Stimulated activated CD8-positive, alpha-beta memory T cell treated with anti-CD3 and anti-CD28 coated beads, Interleukin-7, amount 100 ng/mL, for 1 hour (primary cell): ENCODE measurements at places on chromosomes 11 and 22.
A peak's percentile ranks its signal among the peaks of the same experiment; 100 is the strongest.

DNA sequence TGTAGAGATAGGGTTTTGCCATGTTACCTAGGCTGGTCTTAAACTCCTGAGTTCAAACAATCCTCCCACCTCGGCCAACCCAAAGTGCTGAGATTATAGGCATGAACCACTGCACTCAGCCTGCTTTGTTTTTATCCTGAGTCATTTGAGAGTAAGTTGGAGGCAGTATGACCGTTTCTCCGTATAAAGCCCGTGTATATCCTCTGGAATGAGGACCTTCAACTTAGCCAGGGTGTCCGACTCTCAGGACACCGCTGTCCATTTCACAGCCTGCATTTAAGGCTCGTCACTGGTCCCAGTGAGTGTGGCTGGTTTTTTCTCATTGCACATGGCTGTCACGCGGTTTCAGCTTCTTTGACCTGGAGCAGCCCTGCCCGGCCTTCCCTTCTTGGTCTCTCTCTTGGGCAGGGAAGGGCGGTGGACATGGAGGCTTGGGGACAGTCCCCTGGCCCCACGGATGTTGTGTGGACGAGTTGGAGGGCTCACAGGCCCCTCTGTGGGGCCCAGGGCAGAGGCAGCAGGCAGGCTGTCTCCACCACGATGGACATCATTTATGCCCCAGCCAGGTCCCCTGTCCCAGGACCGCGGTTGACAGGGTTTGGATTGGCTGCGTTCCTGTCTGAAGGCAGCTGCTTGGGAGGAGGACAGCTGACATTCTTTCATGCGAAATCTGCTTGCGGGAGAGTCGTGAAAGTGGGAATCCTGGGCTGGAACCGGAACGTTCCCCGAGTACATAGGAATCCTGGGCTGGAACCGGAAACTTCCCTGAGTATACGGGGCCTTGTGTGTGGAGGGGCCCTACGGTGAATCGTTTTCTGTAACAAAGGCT, 93.3 kb downstream of the KCNQ1 start:
- no peak for DNase-seq

- DNase-seq = no peak
Observed at GRCh38 chr11:64854534-64855502, 10.4 kb upstream of the CDC42BPG start.

GRCh38 chr11:82872377-82873150, 27.7 kb downstream of the PRCP start:
- DNase-seq = no peak

DNA sequence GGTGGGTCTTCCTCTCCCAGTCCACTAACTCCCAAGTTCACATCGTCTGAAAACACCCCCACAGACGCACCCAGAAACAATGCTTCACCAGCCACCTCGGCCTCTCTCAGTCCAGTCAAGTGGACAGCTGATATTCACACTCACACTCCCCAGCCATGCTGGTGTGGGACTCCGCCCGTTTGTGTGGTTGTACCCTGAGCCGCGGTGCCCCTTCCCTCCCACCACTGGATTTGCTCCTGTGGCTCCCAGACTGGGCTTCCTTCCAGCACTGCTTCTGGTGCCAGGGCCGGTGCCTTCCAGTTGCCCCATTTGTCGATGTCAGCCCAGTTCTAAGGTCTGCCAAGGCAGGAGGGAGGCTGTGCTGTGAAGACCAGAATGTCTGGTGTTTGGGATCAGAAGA, 37.9 kb upstream of the PLET1 start:
- DNase-seq = no peak

DNA sequence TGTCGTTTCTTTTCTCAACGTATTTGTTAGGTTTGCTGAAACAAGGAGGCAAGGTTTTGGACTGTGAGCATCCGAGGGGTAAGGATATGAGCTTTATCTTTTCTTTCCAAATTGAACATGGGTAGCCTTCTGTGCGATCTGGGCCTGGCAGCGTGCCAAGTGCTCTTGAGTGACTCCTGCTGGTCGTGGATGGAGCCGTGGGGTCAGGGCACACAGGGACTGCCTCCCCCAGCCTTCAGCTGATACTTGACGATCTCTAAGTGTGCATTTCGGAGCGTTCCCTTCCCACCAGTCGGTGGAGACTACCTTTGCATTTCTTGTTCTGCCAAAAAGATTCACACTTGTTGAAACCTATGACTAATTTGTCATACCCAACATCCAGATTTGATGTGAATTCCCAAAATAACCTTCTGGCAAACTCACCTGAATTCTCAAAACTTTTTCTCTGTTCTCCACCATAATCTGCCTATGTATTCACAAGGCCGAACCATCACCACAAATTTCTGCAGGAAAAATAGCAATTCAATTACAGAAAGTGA, 40.1 kb upstream of the CLMP start:
- peak; percentile 10 for DNase-seq

- no peak for DNase-seq
Observed at GRCh38 chr11:61904539-61905048, 12.8 kb downstream of the RAB3IL1 start.

GRCh38 chr11:1654388-1655167, 25.0 kb downstream of the KRTAP5-5 start:
- no peak for DNase-seq

GRCh38 chr11:5367448-5368074, 16.1 kb upstream of the OR51M1 start:
- DNase-seq = no peak

DNA sequence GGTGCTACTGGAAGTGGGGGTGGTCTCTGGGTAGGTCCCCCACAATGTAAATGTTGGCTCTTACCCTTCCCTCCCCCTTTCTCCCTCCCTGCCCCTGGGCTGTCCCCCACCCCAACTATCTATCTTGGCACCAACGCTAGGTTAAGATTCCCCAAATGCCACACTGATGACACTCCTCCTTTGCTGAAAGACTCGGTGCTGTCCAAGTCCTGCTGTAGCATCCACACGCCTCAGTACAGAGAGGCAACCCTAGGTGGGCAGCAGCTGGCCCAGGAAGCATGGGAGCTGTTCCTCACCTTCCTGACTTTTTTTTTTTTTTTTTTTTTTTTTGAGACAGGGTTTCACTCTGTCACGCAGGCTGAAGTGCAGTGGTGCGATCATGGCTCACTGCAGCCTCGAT, 3.4 kb upstream of the KCTD17 start:
- DNase-seq = no peak

- DNase-seq = no peak
Observed at GRCh38 chr22:43889860-43890253, 2.0 kb downstream of the PNPLA5 start.

GRCh38 chr22:47808886-47809620, 1046.6 kb downstream of the TBC1D22A start:
- no peak for DNase-seq

GRCh38 chr11:65619281-65619928, 3.8 kb downstream of the PCNX3 start:
- no peak for DNase-seq

DNA sequence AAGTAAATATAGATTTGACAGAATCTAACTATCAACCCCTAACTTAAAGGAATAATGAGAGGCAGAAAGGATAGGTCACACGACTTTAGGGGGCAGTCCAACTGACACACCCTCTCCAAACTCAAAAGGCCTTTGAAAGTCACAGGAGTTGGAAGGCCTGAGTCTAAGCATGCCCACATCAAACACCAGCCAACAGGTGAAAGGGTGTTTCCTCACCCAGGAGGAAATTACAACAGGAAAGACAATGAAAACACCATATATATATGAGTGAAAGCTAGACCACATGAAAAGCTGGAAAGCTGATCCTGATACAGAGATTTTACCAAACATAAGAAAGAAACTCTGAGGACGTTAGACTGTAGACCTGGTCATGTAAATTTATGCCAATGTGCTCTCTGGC, 10.5 kb upstream of the DEPDC7 start:
- no peak for DNase-seq

GRCh38 chr11:14106303-14107049, 144.0 kb downstream of the SPON1 start:
- DNase-seq = no peak

DNA sequence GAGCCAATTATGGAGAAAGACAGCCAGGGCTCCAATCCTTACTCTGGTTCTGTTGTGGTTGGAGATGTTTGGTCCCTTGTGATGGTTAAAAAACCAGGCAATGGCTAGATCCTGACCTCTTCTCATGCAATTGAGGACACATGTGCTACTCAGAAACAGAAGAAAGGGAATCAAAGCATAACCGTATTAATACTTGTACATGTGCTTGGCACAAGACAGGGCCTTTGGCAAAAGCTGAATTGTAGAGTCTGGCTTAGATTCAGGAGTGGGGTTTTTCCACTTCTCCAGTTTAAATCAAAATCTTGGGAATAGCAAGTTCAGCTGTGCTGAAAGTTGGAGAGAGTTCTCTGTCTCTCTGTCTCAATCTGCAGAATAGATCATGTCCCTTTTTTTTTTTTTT, 80.1 kb upstream of the E2F8 start:
- no peak for DNase-seq

GRCh38 chr11:118679483-118679882, at the start of gene TREH:
Gene TREH, minus strand, starts transcription at chr11:118679650. Its CDS starts 23 bp downstream, at chr11:118679627.
- no peak for DNase-seq

DNA sequence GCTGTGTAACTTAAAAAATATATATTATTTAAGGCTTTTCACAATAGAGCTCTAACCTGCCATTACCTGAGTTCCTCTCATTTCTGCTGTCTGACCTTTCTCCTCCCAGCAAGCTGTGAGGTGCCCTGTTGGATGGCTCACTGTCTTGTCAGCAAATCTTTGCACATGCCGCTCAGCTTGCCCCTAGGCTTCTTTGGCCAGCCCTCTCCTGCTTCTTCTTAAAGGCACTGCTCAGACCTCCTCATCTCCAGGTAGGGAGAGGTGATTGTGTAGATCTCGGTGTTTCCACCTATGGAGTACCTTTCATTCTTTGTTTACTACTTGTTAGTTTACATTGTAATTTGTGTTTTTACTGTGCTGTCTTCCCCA, 96.5 kb downstream of the EXT2 start:
- DNase-seq = no peak

DNA sequence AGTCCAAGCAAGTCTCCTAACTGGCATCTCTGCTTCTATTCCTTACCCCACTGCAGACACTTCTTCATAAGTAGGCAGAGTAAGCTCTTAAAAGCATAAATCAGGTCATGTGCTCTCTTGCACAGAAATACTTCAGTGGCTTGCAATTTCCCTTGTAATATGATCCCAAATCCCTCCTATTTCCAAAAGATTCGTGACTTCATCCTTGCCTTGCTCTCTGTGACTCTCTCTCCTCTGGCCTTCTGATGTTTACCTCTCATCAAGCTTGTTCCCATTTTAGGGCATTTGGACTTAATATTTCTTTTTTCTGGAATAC, 37.4 kb upstream of the NCR3LG1 start:
- DNase-seq = no peak

- no peak for DNase-seq
Observed at GRCh38 chr11:27452147-27452546, 20.4 kb downstream of the LGR4 start.

DNA sequence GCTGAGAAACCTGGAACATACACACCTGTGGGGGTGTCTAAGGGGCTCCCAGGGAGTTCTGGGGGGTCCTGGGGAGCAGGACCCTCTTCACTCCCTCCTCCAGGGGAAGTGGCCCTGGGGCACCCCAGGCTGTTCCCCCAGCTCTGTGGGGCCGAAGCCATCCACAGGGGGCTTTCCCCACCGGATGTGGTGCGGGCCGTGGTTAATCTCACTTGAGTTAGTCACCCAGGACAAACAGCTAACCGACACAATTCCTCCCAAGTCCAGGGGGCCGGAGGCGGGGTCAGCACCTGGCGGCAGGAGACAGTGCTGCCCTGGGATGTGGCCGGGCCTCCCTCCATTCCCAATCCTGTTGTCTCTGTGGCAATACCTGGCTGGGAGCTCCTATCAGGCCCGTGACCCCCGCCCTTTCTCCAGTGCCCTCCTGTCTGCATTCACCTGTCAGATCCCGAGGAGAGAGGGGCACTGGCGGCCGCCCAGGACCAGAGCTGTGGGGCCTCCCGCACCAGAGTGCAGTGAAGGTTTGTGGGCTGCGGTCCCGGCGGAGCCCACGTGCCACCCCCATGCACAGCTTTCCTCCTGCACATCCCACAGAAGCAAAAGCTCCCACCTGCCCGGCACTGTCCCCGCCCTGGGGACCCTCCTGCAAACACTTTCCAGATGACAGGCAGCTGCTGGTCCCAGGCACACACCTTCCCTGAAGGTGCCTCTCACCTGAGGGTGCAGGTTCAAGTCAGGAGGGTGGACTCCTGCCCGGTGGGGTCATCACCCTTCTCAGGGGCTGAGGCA, 5.2 kb upstream of the MUC5AC start:
- no peak for DNase-seq

GRCh38 chr11:80980227-80980626, 1539.4 kb upstream of the TENM4 start:
- no peak for DNase-seq

GRCh38 chr22:32839831-32840584, 38.5 kb downstream of the TIMP3 start:
- DNase-seq = no peak

DNA sequence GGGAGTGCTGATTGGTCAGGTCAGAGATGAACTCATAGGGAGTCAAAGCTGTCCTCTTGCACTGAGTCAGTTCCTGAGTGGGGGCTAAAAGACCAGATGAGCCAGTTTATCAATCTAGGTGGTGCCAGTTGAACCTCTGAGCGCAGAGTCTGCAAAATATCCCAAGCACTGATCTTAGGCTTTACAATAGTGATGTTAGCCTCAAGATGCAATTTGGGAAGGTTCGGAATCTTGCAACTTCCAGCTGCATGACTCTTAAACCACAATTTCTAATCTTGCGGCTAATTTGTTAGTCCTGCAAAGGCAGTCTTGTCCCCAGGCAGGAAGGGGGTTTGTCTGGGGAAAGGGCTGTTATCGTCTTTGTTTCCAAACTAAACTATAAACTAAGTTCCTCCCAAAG, 92.3 kb upstream of the PARVA start:
- DNase-seq = no peak

DNA sequence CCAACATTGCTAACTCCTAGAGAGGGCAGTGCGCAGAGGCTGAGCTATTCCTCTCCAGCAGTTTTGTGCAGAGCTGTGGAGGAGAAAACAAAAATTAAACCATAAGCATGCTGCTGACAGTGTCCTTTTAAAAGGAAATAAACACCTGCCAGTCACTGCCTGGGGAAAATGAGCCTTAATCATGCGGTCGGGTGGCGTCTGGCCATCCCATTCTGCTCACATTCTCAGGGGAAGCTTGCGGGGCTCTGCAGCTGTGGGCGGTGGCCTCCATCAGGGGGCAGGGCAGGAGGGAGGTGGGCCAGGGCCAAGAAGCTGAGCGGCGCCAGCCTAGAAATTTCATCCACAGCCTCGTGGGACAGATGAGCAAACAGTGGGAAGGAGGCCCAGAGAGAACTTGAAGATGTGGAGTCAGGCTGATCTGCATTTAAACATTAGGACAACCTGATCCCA, 71.0 kb upstream of the TP53I11 start:
- no peak for DNase-seq

- no peak for DNase-seq
Observed at GRCh38 chr11:110907629-110908028, 195.4 kb upstream of the ARHGAP20 start.

GRCh38 chr11:86800076-86800959, at the start of gene PRSS23:
Gene PRSS23, plus strand, starts transcription at chr11:86800542. Its CDS starts 7,102 bp downstream, at chr11:86807644.
- no peak for DNase-seq

- no peak for DNase-seq
Observed at GRCh38 chr11:78054971-78055370, 8.7 kb upstream of the THRSP start.

- no peak for DNase-seq
Observed at GRCh38 chr11:86370922-86371594, 3.6 kb upstream of the CCDC81 start.
